ENCODE measurements at places on chromosomes 13 and 19.

- DNase-seq = no peak
Observed at GRCh38 chr13:45333977-45334922, 6.7 kb downstream of the TPT1 start.

DNA sequence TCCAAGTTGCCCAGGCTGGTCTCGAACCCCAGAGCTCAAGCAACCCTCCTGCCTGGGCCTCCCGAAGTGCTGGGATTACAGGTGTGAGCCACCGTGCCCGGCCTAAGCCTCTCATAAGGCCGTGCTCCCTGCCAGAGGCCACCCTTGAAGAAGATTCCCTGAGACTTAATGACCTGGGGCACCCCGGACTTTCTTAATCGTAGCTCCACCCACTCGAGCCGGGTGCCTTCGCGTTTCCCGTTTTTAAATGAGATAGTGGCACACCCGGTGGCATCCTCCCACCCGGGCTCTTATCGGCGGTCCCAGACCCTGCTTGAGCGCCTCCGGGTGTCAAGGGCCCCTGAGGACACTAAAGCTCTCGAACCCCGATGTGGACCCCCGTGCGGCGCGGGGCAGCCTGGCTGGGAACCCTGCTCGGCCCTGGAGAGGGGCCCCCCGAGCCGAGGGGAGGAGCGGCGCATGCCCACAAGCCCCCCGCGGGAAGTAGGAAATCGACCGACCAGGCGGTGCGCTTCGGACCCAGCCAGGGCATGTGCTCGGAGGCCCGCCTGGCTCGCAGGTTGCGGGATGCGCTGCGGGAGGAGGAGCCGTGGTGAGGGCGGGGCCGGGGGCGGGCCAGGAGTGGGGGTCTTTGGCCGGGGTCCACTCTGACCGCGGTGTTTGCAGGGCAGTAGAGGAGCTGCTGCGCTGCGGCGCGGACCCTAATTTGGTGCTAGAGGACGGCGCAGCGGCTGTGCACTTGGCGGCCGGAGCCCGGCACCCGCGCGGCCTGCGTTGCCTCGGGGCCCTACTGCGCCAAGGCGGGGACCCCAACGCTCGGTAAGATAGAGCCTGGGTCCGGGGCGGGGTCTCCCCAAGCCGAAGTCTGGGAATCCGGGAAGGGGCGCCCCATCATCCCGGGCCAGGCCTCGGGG lies at the start of gene ANKLE1:
Gene ANKLE1 (plus strand): TSS at position 511 of the 914 bp plus-strand sequence. CDS start 20 bp downstream, at position 531.
- no peak for DNase-seq

GRCh38 chr13:61935710-61936109 lies 520.1 kb upstream of the PCDH20 start:
- DNase-seq = no peak

DNA sequence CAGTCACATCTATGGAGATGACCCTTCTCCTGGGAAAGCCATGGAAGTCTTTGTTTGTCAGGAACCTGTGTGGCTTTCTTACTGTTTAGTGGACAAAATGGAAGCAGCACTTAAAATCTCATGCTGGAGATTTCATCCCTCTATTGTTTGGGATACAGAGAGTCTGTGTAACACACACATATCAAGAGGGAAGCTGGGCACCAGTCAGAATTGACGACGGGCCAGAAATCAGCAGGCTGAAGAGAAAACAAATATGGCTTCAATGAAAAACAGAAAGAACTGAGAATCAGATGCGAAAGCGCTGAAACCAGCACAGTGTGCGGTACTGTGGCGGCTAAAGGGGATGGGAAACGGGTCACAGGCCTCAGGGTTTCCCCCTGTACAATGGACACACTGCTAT lies 72.2 kb upstream of the WASF3 start:
- DNase-seq = no peak

- DNase-seq = peak; percentile 62
Observed at GRCh38 chr19:3698974-3699740, 1.1 kb downstream of the PIP5K1C start.

- DNase-seq = no peak
Observed at GRCh38 chr13:72886272-72887067, 104.5 kb downstream of the PIBF1 start.

DNA sequence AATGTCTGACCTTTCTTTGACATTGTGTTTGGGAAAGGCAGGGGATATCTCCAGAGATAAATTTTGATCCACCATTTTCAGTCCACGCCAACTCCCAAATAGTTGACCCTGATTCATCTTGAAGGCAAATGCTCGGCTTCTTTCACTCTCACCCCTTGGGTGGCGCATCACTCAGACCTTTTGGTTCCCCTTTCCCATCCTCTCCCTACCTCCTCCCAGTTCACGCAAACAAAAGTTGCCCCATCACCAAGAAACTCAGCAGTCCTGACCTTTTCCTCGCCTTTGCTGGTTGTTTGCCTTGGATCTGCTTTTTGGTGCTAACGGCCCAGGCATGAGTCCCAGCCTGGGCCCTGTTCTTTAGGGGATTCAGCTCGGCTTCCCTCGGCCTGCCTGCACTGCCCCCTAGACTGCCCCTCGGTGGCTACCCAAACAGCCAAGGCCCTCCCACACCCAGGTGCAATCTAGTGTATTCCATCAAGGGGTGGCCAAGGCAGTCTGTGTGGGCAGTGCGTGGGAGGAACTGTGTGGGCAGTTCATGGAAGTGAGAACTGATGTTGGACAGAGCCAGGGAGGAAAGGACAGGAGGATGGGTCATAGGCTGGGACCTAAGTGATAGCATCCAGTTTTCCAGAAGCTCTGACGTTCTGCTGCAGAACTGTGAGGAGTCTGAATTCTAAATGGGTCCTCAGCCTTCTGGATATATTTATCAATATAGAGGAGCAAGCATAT lies 255.7 kb downstream of the DLEU7 start:
- DNase-seq = no peak

DNA sequence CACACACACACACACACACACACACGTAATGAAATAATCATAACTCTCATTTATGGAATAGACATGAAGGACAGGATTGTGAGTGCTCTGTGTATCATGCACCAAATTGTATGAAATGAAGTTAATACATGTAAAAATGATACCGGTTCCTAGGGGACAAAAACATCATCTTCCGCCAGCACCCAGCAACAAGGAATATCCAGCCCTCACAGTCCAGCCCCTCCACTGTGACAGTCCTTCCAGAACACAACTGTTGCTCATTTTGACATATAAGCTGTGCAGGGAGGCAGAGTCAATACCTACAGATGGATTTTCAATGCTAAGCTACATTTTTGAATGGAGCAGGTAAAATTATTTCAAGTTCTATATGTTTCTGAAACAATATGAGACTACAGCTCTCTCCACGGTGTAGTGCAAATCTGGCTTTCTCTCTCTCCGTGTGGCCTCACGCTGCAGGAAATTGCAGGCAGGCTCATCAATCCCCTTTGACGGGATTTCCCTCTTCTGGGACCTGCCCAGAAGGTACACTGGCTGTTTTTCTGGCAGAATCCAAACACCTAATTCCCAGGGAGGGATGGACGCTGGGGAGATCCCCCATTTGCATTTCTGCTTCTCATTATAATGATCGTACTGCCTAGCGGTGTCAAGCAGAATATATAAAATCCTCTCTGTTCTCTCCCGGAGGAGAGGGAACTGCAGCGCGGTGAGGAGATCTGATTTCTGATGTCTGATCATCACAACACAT lies 494.0 kb downstream of the LIG4 start:
- no peak for DNase-seq

- DNase-seq = no peak
Observed at GRCh38 chr19:5094768-5095567, 126.1 kb downstream of the KDM4B start.

DNA sequence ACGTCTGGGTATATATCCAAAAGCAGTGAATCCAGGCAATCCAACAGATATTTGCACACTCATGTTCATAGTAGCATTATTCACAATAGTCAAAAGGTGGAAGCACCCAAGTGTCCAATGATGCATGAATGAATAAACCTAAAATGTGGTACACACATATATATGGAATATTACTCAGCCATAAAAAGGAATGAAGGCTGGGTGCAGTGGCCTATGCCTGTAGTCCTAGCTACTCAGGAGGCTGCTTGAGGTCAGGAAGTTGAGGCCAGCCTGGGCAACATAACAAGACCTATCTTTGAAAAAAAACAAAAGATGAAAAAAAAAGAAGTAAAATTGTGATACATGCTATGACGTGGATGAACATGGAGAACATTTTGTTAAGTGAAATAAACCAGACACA lies 10.4 kb upstream of the USP12 start:
- DNase-seq = no peak

DNA sequence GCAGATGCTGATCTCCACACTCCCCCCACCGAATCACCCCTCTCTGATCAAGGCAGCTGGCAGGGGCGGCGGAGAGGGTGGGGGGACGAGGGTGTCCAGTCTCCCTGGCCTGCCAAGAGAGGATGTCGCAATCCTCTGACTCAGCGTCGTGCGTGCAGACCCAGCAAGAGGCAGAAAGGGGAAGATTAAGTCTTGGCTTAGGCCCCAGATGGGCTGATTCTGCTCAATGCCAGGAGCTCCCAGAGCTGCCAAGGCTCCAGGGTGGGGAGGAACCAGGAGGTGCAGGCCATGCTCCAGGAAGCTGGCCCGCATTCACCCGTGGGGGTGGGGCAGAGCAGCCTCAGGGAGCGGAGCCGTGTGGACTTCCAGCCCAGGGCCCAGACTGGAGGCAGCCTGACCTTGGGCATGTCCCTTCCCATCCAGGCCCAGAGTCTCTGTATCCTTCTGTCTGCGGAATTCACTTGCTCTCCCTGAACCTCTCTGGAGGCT lies 6.6 kb upstream of the BCL3 start:
- DNase-seq = peak; percentile 99

- no peak for DNase-seq
Observed at GRCh38 chr19:4996701-4997100, 27.8 kb downstream of the KDM4B start.

GRCh38 chr13:100940658-100941057 lies 266.1 kb upstream of the TMTC4 start:
- DNase-seq = no peak

Data from ovary (tissue), 10 donors.